Head of caudate nucleus (tissue), 42 donors: ENCODE measurements at places on chromosomes 12 and 14.
A peak's percentile ranks its signal among the peaks of the same experiment; 100 is the strongest.

DNA sequence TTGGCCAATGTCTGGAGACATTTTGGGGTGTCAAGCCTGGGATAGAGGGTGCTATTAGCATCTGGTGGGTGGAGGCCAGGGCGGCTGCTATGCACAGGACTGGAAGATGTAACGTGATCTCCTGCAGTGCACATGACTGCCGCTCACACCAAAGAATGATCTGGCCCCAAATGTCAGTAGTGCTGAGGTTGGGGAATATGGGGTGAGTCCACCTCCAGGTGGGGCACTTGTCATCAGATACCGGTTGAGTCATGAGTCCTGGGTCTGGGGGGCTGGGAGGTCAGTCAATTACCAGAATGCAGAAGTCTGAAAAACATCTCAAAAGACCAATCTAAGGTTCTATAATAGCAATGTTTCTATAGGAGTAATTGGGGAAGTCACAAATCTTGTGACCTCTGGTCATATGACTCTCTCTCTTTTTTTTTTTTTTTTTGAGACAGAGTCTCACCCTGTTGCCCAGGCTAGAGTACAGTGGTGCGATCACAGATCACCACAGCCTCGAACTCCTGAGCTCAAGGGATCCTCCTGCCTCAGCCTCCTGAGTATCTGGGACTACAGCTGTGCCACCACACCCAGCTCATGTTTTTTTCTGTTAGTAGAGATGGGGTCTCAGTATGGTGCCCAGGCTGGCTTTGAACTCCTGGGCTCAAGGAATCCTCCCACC is 6.0 kb upstream of the SDSL start:
- no peak for DNase-seq

DNA sequence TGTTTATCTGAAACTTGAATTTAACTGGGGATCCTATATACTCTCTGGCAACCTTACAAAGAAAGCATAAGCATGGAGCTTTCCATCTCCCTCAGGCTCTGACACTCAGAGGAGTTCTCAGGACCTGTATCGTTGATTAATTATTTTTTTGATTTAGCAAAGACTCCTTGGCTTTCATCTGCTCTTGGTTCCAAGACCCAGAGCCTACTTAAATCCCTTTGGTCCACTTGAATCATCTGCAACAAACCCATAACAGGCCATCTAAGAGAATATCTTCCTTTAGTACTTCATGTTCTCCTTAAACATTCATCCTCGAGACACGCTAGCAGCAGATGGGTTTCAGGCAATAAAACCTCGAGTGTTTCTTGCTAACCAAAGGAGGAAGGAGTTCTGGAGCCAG is 85.4 kb downstream of the ZFP36L1 start:
- DNase-seq, result no peak

GRCh38 chr12:102401087-102401486 is 79.3 kb downstream of the IGF1 start:
- DNase-seq, result no peak

- peak; percentile 86 for DNase-seq
Observed at GRCh38 chr12:131608740-131609690, 101.9 kb upstream of the SFSWAP start.

- no peak for DNase-seq
Observed at GRCh38 chr12:104850781-104851180, 107.3 kb downstream of the SLC41A2 start.

DNA sequence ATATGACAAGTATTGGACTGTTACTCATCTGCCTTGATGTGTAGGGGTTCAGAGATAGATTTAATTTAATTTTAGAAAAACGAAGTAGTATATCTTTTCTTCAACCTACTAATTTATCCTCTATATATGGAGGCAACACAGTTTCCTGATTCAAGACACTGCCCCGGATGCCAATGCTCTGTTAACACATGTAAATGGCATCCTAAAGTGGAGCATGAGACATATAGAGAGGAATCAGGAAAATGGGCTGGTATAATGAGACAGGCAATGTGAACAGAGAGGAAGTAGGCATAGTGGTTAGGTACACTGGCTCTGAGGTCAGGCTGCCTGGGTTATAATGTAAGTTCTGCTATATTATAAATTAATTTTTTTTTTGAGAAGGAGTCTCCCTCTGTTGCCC is 85.6 kb downstream of the OTOGL start:
- no peak for DNase-seq

DNA sequence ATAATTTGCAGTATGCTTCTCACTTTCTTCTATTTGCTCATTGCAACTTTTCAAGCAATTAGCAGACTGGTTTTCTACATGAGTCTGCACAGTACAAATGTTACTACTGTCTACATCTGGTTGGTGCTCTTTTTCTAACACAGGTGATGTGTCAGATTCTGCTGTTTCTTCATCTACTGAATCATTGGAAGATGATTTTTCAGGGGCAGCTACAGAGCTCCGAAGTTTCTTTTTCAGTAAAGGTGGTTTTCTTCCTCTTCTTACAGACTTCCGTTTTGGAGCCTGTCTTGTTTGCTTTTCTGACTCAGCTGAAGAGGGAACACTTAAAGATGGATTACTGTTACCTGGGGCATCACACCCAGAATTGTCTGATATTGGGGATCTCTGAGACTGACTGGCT is 62.1 kb downstream of the SCAF11 start:
- DNase-seq, result no peak

GRCh38 chr12:80778005-80778541 is 61.4 kb downstream of the MYF5 start:
- DNase-seq, result no peak

DNA sequence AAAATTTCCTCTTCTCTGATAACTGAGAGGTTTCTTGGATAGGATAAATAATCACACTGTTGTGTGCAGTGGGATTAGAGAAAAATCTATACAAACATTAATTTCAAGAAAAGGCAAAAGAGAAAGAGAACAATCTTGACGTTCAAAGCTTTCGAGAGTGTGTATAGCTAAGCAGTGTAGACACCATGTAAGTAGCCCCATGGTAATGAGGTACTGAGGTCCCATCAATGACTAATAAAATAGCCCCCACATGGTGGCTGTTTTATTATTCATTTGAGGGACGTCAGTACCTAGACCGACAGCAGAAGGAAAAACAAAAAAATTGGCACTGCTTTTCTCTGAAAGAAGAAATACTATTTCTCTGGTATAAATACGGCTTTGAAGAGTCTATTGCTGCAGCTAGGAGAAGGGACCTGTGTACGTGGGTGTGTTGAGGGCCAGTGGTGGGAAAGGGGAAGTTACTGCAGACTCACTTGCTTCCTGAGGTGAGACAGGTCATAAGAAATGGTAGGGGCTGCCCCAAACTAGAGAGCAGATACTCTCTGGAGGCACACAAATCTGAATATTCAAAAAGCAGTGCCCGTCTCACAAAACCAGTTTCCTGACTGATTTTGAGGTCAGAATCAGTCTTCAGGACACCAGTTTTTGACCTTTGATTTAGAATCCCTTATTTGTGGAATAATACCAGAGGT is 339.8 kb downstream of the EMP1 start:
- DNase-seq, result no peak

GRCh38 chr14:23080474-23080873 is 14.5 kb downstream of the ACIN1 start:
- DNase-seq, result no peak

GRCh38 chr12:113104953-113105510 is 30.5 kb downstream of the RASAL1 start:
- no peak for DNase-seq

DNA sequence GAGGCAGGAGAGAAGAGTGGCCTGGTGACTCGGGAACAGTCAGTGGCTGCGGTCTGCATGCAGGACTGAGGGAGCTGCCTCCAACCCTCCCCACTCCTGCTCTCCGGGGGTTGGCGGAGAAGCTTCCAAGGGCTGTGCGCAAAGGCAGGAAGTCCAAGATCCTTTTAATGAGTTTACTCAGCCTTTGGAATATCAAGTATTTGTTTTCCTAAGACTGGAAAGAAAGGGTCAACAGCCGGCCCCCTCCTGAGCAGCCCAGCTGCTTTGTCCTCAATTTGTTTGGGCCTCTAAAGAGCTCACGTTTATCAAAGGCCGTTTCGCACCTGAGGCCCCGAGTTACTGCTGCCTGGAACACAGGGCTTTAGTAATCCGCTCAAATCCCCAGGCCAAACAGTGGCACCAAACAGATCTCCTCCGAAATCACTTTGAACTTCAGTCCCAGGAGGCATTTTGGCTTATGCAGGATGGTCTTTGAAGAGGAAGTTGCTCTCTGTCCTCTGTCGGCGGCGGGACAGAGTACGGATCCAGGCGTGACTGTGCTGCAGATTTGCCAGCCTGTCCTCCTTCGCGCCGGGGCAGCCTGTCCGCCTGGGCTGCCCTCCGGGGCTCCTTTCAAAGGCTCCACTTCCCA is 117.2 kb upstream of the FZD10 start:
- DNase-seq, result no peak

GRCh38 chr14:79515158-79515557 is 696.1 kb downstream of the DIO2 start:
- no peak for DNase-seq

- no peak for DNase-seq
Observed at GRCh38 chr12:104909761-104910160, 48.3 kb downstream of the SLC41A2 start.

GRCh38 chr14:26925876-26926584 is 328.2 kb upstream of the NOVA1 start:
- DNase-seq, result no peak

DNA sequence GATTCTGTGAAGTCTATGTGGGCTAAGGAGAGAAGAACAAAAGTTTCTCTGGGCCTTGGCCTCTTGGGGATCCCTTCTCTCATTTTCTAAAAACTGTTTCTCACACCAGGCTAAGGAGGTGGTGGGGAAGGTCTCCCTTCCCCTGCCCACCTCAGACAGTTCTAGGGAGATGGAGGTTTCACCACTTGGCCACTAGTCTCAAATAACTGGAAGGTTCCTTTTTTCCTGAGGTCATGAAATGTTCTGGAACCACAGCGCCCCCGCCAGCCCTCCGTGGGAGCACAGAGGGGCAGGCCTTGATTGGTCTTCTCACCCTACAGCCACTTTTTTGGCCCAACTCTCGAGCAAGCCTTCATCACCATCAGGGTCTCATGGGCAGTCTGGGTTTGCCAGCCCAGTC is 12.6 kb downstream of the C12orf43 start:
- DNase-seq, result no peak

GRCh38 chr12:85266356-85266755 is 13.7 kb upstream of the ALX1 start:
- no peak for DNase-seq

DNA sequence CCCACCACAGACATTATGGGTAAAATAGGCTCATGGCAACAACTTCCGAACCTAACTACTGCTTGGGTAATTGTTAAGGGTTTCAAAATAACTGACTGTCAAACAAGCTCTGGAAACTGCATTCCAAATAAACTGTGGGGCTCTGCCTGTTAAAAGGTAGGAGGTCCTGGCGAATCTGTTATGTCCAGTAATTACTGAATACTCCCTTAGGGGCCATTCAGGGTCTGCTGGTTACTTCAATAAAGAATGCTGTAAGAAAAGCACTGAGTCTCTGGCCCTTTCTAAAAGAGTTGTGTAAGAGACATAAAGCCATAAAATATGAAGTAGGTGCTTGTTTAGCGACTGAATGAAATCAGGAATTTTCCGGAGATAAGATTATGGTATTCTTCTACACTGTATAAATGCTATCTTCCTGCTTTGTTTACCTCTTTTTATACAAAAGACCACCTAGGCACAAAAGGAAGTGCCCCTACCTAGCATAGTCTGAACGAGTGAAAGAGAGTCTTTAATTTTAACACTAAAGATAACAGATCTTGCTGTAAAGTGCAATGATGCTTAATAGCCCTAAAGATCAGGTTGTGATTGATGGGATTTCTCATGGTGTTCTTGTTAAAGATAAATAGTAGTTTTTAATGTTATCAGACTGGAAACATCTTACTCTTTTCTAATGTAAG is 127.8 kb downstream of the FBXL14 start:
- DNase-seq, result no peak

DNA sequence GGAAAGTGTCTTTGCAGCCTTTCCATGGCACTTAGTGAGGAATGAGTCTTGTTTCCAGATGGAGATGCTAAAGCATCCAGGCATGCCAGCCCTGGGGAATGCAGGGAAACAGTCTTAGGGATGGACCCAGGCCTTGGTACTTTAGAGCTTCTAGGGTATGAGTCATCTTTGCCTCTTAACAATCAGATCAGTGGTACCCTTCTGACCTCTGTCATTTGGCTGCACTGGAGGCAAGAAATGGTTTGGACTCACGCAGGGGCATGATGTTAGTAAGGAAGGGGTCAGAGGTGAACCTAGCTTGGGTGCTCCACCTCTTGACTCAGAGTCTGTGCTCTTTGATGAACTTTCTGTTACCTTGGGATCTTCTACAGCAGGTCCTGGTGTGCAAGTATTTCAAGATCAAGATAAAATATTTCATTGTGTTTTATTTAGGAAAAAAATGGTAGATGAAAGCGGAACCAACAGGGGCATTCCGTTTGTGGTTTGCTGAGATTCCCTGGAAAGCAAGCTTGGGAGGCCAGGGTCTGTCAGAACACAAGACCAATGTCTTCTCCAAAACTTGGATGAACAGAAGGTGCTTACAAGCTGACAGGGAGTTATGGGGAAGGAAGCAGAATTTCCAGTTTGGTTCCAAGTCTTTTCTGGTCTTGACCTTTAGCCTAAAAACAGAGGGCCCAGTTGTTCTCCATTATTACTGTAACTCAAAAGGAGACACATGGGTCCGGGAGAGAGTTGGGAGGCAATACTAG is 216.2 kb downstream of the ZFP36L1 start:
- no peak for DNase-seq

- no peak for DNase-seq
Observed at GRCh38 chr12:131432532-131433260, 278.2 kb upstream of the SFSWAP start.

- DNase-seq, result no peak
Observed at GRCh38 chr12:116019415-116019814, 258.1 kb downstream of the MED13L start.

DNA sequence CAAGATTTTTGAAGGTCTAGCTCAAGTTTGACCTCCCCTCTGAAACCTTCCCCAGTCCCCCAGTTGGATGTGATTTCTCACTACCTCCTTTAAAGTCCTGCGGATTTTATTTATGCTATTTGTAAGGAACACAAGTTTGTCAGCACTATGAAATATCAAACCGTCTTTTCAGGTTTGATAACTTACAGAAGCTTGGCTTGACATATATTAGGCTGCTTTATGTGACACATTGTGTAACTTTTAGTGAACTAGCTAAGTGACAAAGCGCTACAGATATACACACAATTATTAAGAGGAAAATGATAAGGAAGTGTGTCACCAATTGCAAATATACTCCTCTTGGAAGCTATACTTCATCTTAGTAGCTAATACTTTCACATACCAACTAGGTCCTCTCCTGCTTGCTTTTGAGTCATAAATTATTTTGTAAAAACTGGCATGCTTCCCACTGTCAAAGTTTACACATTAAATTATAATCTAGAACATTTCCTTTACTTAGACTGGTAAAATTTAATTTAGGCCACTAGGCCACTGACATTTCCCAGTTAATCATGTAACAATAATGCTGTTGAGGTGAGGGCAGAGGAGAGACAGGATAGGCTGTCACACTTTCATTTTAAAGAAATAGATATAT is 149.5 kb downstream of the TMTC3 start:
- DNase-seq, result no peak
